ENCODE measurements at places on chromosomes 2 and 18.
A peak's percentile ranks its signal among the peaks of the same experiment; 100 is the strongest.

GRCh38 chr2:12183032-12183645 lies 436.7 kb downstream of the LPIN1 start:
- no peak for DNase-seq

GRCh38 chr2:138147796-138148195 lies 183.5 kb downstream of the HNMT start:
- peak; percentile 83 for DNase-seq

DNA sequence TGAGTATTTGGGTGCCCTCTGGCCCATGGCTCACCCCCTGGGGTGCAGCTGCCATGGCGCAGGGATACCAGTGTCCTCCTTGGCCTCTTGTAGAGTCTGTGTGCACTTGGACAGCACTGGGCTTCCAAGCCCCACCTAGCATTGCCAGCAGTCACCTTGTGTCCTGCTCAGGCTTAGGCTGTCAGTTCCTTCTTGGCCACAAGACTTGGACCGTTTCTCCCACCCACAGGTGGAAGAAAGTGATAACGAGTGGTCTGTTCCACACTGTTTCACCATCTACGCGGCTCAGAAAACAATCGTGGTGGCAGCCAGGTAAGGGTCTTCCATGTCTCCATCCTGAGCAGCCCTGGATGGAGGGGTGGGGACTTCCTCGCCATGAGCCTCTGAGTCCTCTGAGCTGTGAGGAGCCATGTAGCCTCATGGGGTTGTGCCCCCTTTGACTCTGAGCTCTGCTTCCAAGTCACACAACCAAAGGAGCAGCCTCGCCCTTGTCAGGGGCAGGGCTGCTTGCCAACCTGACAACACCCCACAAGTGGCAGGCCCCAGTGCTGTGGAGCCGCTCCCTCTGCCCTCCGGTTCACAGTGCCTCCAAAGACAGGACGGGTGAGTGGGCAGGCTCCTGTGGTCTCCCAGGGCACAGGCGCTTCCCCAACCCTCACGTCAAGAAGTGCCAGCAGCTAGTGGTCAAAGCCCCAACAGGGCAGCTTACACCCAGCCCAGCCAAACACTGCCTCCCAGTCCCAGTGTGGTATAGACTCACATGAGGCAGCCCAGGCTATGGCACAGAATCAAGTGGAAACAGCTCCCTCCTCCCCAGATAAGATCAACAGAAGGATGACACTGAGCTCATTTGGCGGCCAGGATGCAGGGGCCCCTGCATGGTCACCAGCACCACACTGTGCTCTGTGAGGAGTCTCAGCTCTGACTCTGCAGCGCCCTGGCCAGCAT lies 18.4 kb downstream of the STK25 start:
- no peak for DNase-seq

GRCh38 chr2:138124521-138124920 lies 160.2 kb downstream of the HNMT start:
- DNase-seq, result no peak

GRCh38 chr18:24490539-24490938 lies 30.1 kb downstream of the HRH4 start:
- DNase-seq, result no peak

GRCh38 chr2:157990173-157990572 lies 111.5 kb upstream of the UPP2 start:
- peak; percentile 85 for DNase-seq

DNA sequence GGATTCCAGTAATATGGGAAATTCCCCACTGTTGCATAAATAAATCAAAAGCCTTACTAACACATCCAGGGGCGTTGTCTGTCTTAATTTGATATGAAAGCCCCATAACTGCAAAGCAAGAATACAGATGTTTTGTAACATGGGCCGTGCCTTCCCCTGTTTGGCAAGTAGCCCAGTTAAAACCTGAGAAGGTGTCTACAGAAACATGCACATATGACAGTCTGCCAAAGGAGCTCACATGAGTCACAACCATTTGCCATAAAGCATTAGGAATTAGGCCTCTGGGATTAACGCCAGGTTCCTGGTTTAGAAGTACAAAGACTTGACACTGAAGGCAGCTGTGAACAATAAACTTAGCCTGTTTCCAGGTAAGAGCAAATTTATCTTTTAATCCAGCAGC lies 43.1 kb upstream of the LONRF2 start:
- no peak for DNase-seq

DNA sequence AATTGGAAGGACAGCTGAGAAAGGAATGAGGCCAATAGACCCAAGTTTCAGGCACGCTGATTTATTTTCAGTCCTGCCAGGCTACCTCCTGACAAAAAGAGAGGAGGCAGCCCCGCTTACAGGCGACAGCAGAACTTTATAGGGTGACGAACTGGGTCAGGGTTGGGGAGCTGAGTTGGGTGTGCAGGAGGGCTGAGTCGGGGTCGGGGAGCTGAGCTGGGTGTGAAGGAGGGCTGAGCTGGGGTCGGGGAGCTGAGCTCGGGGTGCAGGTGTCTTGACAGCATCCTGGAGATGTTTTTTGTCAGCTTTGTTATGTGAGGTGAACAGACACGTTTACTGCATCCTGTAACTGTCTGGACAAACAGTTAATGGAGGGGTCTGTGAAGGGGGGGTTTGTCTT lies 342.2 kb downstream of the ADCYAP1 start:
- DNase-seq, result no peak

DNA sequence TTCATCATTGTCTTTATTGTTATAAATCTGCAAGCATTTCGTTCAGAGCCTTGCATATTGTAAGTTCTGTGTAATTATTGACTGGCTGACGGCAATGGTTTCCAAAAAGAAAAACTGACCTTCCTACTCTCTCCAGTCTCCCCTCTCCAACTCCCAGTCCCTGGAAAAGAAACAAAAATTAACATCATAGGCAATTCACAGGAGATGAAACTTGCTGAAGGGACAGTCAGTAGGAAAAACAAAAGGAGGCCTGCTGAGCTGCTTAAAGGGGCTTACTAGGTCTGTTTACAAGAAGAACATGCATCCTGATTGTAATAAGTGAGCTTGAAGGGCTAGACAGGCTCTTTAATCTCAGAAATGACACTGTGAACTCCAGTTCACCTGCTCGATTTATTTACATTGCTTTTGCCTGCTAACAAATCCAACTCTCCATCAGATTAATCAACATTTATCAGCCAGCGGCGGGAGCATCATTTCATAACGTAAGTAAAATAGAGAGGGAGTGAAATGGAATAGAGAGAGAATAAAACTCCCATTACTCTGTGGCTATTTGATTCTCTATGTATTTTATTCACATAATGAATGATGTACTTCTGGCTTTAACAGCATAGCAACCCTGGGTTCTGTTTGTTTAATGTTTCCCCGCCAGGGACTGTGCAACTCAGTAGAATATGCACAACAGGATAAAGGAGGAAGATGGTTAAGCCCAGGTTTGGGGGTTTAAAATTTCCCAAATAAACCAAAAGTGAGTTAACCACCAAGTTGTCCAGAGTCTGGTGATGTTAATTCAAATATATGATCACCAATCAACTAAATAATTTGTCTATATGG lies 256.7 kb upstream of the SETBP1 start:
- DNase-seq, result no peak

DNA sequence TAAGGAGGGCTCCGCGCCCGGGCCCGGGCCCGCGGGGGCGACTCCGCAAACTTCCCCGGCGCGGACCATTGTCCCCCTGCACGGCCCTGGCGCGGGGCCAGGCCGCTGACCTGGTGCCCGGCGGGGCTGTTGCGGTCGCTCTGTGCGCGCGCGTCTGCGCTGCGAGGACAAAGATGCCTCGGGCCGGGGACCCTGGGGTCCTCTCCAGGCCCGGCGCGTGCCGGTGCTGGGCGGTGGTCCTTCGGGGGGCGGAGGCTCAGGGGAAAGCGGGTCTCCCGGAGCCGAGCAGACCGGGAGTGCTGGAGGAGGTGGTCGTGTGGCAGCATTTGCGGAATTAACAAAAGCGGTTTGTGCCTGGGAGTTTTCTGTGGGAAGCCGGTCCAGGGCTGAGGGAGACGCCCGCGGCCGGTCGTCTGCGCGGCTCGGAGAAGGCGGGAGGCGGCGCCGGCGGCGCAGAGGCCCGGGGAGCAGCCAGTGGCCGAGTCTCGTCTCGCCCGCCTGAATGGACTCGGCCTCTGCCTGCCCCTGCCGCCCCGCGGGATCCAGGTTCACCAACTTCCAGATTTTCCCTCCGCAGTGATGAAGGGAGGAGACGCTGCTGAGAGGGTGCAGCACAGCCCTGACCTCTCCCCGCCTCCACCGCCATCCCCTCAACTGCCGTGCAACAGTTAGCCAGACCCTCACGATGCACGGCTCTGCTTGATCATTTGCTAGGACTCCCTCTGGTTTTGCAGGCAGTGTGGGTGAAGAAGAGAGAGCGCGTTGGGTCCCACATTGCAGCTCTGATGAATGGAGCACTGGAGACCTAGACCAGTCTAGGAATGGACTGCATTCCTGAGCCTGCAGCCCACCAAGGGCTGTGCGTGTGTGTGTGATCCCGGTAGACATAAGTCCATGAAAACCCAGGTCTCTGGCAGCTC lies 705 bp downstream of the EFR3B start:
- DNase-seq, result peak; percentile 71

DNA sequence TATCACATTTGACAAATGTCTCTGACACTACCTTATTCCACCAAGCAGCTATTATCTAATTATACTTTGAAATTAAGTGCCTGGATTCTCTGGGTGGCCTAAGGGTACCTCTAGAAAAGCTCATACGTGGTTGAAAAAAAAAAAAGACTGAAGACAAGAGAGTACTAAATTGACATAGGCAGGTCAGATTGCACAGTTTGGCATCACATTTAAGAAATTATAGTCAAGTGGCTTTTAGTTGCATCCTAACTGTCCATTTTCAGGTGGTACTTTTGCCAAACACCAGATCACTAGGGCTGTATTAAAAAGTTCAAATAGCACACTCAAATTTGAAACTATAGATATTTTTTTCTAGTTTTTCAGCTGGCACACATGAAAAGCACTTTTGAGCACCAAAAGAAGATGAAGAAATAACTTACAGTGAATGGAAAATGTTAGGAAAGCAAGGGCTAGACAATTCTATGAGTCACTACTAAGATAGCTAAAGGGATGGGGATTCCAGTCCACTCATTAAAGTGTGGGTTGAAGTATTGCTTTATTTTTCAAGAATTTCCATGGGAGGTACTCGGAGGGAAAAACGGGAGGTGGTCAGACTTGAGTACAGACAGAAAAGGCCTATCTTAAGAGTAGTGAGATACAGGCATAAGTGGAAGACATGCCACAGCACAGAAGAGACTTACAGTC lies 106.5 kb upstream of the COL5A2 start:
- no peak for DNase-seq

- no peak for DNase-seq
Measured at GRCh38 chr2:240810621-240811020, 9.4 kb downstream of the KIF1A start.

DNA sequence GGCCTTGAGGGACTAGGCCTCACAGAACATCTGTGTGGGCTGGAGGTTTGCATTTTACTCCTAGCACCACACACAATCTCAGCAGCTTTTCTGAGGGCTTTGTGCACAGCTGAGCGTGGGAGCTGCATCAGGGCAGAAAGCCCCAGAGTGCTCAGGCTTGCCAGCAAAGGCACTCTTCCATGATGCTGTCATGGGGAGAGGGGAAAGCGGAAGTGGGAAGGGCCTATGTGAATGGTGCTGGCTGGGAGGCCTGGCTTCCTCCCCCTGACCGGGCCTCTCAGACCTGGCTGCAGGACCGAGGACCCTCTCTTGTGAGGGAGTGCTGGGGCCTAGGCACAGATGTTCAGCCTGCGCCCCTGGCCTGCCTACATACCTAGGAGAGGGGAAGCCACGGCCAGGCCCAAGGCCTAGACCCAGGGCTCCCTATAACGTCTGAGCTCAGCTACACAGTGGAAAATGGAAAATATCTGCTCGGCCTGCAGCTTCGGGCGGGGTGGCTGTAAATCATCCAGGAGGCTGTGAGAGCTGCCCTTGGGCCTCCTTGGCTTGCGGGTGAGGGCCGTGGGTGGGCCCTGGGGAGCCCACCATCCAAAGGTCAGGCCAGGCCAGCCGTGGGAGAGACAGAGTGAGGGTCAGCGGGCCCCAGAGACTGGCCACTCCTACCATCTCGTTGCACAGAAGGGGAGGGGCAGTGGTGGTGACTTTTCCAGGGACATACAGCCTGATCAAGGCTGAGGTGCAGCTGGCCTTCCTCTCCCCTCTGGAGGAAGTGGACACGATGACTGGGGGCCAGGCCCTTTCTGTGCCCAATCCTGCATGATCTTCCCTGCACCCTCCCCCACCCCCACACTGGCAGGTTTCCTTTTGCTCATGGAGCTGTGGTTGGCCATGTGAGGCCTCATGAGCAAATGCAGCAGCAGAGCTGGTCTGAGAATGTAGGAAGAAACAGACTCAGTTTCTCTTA lies 22.8 kb downstream of the GLI2 start:
- DNase-seq, result peak; percentile 76

DNA sequence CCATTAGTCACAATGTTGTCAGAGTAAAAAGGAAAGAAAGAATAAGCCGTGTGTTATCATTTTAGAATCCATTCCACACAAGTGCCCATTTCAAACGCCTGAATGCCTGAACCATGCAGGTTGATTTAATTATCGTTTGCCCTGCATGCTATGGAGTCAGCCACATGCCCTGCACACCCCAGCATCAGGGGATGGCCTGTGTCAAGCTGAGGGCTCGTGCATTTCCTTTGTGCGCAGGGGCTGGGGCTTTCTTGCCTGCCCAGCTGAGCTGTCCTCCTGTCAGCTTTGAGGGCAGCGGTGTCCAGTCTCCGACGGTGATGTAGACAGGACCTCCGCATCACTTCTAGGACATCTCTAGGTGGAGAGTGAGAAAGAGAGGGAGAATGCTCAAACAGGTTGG lies 200.4 kb downstream of the TSN start:
- DNase-seq, result no peak

- DNase-seq, result no peak
Measured at GRCh38 chr2:120546865-120547390, 188.7 kb upstream of the GLI2 start.

GRCh38 chr2:226514895-226515294 lies 284.7 kb downstream of the IRS1 start:
- DNase-seq, result no peak

- no peak for DNase-seq
Measured at GRCh38 chr2:96485350-96485749, 19.8 kb downstream of the NEURL3 start.

DNA sequence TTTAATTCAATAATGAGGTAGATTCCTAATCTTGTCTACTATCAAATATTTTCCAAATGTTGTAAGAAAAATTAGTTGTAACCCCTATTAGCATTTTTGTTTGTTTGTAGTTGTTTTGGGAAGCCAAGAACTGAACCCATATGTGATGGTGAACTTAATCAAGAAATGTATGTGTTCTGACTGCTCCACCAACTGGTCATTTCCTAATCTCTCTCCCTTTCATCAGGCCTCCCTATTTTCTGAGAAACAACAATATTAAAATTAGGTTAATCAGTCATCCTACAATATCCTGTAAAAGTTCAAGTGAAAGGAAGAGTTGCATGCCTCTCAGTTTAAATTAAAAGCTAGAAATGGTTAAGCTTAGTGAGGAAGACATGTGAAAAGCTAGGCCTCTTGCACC lies 504.0 kb downstream of the EPHA4 start:
- no peak for DNase-seq

DNA sequence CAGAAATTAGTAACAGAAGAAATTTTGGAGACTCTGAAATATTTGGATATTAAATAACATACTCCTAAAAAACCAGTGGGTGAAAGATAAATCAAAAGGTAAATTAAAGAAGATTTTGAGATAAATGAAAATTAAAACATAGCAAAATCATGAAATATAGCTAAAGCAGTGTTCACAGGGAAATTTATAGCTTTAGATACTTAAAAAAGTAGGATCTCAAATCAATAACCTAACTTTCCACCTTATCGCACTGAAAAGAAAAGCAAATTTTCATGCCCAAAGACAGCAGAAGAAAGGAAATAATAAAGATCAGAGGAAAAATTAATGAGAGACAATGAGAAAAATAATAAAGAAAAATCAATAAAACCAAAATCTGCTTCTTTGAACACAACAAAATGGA lies 135.1 kb upstream of the KLF7 start:
- no peak for DNase-seq

GRCh38 chr2:19671916-19672315 lies 229.9 kb downstream of the TTC32 start:
- DNase-seq, result no peak

Measured in brain (organoid and tissue), 16 donors.